NCI-H2029 treated with DMSO at 0.1 percent for 48 hours (cell line): ENCODE measurements at places on chromosomes 6 and 20.

GRCh38 chr20:59933296-59933848 lies at the start of gene SYCP2:
SYCP2 (minus strand) TSS chr20:59933637; CDS start chr20:59922413, 11,224 bp downstream.
- DNase-seq = no peak

GRCh38 chr6:34493344-34493743 lies 27.5 kb downstream of the PACSIN1 start:
- DNase-seq = no peak

DNA sequence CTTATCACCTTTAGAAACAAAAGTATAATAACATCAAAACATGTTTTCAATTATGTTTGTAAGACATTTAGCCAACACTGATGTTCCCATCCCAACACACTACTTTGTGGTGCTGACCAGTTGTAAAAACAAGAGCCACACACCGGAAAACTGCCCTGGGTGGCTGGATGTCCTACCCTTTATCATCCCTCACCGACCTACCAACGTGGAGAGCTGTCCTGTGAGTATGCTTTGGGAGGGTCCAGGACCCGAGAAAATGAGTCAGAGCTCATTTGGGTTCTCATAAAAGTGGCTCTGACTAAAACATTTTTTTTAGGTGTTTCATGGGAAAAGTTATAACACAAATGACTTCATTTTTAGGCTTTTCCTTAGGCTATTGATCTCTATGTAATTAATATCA lies 29.3 kb upstream of the CTAGE9 start:
- DNase-seq = no peak

DNA sequence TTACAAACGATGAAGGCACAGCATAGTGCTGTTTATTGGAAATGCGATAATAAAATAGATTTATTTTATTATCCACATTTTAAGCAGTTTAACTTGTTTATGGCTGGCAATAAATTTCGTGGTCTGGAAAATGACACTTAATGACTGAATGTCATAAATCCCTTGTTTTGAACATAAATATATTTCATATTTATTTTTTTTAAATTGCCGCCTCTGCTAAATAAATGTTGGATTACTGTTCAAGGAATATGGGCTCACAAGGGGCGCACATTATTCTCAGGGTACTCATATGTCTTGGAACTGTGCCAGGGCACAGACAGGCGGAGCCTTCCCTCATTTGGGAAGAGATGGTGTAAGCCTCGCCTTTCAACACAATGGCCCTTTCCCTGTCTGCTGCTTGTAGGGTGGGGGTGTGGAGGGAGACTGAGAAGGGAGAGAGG lies 134.3 kb downstream of the PXDC1 start:
- no peak for DNase-seq

DNA sequence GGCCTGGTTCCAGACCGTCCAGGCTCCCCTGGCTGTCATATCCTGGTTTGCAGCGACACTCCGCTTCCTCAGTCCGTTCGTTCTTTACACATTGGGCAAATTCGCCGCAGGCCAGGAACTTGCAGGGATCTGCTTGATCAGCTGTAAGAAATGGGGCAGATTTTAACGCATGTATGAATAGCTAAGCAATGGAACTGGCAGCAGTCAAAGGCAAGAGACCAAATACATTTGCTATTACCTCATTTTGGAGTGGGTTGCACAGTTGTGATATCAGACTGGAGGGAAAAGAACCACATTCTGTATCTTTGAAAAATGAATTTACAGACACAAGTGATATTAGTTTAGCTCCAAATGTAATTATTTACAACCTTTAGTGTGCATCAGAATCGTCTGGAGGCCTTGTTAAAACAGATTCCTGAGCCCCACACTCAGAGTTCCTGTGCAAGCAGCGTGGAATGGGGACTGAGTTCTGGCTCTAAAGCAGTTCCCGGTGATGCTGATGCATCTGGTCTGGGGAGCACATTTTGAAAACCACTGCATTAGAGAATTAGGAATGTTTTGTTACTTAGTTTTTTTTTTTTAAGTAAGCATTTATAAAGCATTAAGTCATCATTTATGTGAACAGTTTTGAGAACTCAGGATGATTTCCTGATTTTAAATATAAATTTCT lies 141.3 kb downstream of the IMPG1 start:
- no peak for DNase-seq

DNA sequence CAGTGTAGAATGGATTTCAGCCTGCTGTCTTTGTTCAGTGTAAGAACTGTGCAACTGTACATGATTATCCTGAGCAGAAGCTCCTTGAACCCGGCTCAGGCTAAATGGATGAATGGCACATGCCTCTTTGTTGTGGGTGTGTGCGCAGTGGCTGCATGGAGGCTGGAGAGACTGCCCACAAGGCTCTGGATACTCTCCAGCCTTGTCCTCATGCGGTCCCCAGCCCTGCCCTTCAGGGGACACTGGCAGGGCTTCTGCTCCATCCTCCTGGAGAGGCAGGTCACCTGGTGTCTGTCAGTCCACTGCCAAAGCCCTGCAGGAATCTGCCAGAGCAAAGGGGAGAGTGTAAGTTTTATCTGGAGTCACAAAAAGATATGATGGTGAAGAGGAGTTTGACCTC lies 241.7 kb upstream of the EXOC2 start:
- DNase-seq = no peak

DNA sequence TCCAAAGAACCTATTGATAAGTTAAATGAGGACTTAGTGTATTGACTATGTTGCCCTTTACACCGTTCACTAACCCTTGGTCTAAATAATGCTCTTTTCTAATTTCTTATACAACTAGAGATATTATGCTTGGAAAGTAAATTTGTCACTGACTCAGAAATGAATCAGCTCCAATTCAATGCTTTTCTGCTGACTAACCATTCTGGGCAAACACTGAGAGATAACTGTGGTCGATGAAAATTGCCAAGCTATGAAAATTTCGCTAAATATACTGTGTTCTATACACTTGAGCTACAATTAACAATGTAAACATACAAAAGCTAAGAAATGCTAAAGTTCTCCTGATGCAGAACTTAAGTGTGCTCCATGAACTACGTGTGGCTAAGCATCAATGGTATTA lies 23.1 kb upstream of the FBXO9 start:
- DNase-seq = no peak

- DNase-seq = no peak
Measured at GRCh38 chr20:48186447-48186846, 401.2 kb upstream of the SULF2 start.

DNA sequence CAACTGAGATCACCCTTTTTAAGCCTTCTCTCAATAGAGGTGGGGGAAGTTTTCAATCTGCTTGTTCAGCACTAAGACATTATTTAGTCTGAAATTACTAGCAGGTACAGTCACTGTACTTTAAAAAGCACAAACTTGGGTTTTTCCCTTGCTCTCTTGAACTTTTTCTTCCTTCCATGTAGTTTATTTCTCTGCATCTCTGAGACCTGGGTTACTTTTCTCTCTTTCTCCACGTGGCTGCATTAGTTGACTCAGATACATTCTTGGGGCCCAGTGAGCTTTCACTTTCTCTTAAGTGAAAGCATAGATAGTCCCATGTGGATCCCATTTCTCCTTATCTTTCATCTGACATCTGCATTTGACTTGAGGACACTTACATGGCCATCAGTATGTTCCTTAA lies 433.9 kb upstream of the MAP3K7 start:
- no peak for DNase-seq

DNA sequence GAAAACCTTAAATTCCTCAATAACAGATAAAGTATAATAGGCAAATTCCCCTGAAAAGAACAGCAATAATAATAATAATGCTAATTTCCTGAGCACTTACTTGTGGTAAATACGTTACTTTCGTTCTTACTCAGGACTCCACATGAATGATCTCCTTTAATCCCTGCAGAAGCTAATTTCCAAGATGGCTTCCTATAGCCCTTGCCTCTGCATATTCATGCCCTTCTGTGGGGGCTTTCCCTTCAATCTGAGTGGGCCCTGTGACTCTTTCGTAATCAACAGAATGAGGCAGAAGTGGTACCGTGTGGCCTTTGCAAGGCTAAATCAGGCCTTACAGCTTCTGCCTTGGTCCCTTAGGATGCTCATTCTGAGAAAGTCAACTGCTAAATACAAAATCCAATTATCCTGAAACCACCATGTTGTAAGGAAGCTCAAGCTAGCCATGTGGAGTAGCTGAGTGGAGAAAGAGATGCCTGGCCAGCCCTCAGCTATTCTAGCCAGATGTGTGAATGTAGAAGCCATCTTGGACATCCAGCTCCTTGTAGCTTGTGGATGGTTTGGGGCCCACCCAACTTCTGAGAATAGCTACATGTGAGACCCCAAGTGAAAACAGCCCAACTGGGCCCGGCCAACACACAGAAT lies 50.5 kb downstream of the MCUR1 start:
- DNase-seq = no peak

DNA sequence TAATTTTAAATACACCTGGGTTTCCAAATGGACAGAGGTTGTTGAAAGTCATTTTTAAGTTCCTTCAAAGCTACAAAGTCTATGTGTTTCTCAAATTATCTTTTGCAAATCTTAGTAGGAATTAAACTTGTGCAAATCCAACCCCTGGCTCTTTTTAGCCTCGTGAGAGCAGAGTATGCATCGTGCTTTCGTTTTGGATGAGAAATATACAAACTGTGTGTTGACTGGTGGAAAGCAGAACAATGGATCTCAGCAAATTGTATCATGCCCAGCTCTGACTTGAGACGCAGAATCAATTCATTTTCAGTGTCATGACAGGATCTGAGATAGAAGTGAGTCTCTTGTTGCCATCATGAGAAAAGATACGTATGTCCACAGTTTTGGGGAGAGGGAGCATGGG lies 542.4 kb upstream of the FLRT3 start:
- DNase-seq = no peak

GRCh38 chr20:45963059-45964005 lies 8.7 kb downstream of the ZNF335 start:
- DNase-seq = no peak

DNA sequence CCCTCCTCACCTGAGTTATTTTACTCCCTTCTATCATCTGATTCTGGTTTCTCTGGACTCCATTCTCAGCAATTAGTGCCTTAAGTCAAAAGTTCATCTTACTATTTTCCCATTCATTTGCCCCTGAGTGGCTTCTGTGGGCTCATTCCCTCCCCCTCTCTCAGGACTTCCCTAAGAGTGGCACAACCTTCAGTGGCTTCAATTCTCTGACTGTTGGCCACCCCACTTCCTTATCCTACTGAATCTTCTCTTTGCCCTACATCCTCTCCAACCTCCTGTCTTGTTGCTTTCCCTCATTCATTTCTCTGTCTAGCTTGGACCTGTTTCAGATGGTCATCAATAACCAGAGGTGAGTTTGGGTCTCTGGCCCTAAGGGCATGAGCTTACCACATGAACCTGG lies 61.1 kb upstream of the GLP1R start:
- DNase-seq = no peak

DNA sequence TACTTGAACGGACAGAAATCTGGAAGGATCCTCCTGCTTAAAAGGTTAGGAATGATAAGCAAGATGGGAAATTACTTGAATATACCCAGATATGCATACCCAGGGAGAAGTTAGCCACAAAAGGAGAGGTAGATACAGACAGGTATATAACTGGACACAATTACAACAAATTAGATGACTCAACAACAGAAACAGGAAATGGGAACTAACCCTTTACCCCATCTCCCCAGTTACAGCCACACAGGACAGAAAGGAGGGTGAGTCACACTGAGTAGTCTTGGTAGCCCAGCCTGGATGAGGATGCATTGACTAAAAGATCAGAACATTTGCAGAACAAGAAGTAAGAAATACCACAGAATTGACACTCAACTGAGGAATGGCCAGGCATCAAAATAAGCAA lies 61.2 kb downstream of the C6orf52 start:
- no peak for DNase-seq

DNA sequence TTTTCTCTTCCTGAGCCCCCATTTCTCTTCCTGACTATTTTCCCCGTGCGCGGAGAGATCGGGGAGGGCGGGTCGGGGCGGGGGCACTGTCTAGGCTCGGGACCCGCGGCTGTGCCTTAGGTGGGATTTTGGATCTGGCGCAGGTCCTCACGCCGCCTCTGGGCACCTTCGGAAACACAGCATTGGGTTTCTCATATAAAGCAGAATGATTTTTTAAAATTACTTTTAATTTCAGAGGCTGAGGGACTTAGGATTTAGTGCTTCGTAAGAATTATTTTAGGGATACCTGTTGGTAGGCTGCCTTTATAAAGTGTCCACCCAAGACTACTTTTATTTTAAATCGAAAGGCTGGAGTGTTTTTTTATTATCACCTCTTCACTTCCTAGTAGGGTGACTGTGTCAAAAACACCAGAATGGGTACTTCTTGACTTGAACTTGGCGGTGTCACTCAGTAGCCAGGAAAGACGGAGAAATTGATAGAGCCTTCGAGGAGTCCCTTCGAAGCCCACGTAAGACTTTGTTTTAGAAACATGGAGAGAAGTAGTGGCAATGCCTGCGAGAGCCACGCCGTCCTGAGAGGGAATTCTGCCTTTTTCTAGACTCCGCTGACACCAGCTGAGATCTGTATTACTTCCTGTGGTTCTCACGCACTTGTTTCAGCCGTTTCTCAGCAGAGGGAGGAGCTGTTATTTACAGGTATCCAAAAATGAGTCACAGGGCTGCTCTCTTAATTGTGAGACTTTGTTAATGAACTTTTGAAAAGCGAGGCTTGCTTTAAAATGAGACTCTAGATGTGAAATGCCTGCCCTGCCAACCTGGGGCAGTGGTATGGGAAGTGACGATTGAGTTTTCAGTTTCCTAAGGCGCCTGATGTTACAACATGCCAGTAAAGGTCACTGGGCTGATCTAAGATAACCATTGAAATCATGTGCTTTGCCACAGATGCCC lies 667 bp downstream of the STX11 start:
- DNase-seq = no peak

DNA sequence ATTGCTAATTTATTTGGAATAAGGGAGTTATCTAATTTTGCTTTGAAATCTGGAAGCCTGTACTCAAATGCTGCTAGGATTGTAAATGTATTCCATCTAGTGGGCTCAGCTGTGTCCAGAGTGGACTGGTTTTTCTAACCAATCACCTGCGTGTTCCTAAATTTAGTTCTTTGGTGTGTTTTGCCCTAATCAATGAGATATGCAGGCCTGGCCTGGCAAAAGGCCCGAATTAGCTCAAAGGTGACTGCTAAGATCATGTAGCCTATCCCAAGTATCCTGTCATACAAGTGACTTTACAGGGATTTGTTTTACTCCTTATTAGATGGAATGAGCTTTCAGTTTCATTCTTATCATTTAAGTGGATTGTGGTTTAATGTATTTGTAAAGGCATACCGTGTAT lies 51.3 kb upstream of the ARMC2 start:
- DNase-seq = no peak
